Fibroblast of villous mesenchyme (primary cell): ENCODE measurements at places on chromosomes 5 and 9. TPM values are rescaled to one million over a fixed set of nuclear protein-coding genes. Genes with fewer than 3 reads are reported as not detected.

Gene SPATA31C1
- not detected in 2 replicates for total RNA-seq

Gene FOXI1
- total RNA-seq = not detected in 2 replicates

Gene LCN2
- not detected in 2 replicates for total RNA-seq

Gene EXOC3
- total RNA-seq = 31.2 and 32.4 TPM in 2 replicates

Gene ASS1
- 88.3 and 230 TPM in 2 replicates for total RNA-seq

Gene MIER3
- 18.4 and 28.9 TPM in 2 replicates for total RNA-seq

Gene EDIL3
- 57.0 and 108 TPM in 2 replicates for total RNA-seq

Gene IL9
- total RNA-seq = not detected in 2 replicates

Gene GTF2H2C
- 36.1 and 47.5 TPM in 2 replicates for total RNA-seq

Gene STK32A
- total RNA-seq = 0.97 and 2.2 TPM in 2 replicates

Gene GLRA1
- total RNA-seq = not detected in 2 replicates

Gene FGF10
- total RNA-seq = not detected in 2 replicates

Gene FAM151B
- 8.6 and 8.7 TPM in 2 replicates for total RNA-seq

Gene MSX2
- total RNA-seq = 0.32 and 0.43 TPM in 2 replicates

Gene SOHLH1
- not detected in 2 replicates for total RNA-seq

Gene IL31RA
- total RNA-seq = 0.43 and 0.64 TPM in 2 replicates

Gene SPINK6
- not detected in 2 replicates for total RNA-seq

Gene CDH18
- total RNA-seq = under 0.01 and 0.43 TPM in 2 replicates

Gene PAPPA
- total RNA-seq = 42.5 and 104 TPM in 2 replicates
